ENCODE measurements at places on chromosomes 3 and 15. TPM values are rescaled to one million over a fixed set of nuclear protein-coding genes. Genes with fewer than 3 reads are reported as not detected.

The OXTR gene
- total RNA-seq, result 0.70 TPM

DNA sequence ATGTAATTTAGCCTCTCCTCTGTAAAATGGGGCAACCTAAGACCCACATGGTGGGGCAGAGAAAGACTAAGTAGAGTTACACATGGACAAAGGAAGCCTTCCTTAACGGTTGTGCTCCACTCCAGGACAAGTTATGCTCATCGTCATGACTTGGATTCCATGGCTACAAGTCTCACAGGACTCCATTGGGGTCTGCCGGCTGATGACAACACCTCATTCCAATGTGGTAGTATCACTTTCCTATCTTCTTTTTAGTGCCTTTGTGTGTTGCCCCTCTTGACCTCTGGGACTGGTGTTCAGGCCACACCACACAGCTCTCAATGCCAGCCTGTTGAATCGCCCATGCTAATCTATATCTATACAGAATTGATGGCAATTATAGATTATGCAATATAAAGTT is 181.3 kb upstream of the WNT5A start:
- DNase-seq, result no peak

The NME9 gene
- not detected for total RNA-seq

The SPATA12 gene
- not detected for total RNA-seq

- DNase-seq, result no peak
These were observed 463.6 kb upstream of the NR2F2 start for GRCh38 chr15:95866711-95867440.

GRCh38 chr3:44109771-44110361 is 131.8 kb upstream of the TOPAZ1 start:
- DNase-seq, result no peak

The OR4M2 gene
- not detected for total RNA-seq

The MAPKAPK3 gene
- 171 TPM for total RNA-seq

DNA sequence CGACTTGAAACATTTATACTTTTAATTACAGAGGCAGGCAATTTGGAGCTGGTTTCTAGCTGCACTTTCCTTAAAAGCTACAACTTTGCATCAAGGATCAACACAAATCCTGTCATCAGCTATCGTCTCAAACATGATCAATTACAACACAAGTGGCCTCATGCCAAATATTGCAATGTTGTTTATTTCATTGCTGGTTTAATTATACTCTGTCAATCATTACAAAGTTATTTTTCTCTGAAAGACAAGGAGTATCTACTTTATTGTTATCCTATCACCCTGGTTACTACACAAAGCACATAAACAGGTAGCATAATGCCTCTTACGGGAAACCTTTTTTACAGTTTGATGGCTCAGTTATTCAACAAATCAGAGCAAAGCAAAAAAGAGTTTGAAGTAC is 58.0 kb upstream of the FOXB1 start:
- no peak for DNase-seq

DNA sequence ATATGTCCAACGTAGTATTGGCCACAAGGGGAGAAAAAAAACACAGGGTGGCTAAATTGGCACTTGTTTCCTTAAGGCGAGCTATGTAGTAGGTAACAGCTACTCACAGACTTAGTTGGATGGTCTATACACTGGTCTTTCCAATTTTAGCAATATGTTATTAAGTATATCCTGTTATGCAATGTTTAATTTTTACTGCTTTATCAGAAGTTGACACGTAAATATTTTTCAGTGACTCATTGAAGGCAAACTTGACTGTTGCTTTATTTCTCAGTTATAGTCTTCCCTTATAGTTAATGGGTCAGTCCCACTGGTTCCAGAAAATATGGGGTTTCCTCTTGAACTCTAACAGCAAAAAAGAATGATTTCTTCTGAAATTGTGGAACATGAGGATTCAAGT is 46.5 kb downstream of the ADPGK start:
- DNase-seq, result no peak

GRCh38 chr3:156908398-156908797 is 82.2 kb downstream of the LEKR1 start:
- DNase-seq, result no peak

The TMIE gene
- total RNA-seq, result 0.42 TPM

DNA sequence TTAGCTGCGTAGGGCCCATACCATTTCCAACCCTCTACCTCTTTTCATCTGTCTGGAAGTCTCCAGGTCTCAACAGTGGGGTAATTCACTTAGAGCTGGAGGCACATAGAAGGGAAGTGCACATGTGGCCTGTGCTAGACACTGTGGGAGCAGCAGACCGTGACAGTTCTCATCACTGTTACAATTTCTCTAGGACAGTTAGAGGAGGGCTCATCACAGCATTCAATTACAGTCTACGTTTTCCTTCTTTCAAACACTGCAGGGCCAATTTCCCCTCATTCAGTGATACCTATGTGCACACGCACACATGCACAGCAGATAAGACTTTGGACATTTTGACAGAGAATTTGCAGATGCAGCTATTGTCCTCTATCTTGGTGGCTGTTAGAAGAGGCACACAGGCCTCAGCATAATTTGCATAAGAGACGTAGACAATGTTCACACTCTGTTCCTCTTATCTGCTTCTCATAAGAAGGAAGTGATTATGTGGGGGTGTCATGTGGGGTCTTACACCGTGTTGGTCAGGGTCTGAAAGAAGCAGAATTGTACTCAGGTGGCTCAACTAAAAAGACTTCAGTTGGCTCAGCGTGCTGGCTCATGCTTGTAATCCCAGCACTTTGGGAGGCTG is 12.6 kb upstream of the HRG start:
- no peak for DNase-seq

The ESYT3 gene
- 0.21 TPM for total RNA-seq

The TRIM71 gene
- total RNA-seq, result 0.10 TPM

The IL17RC gene
- total RNA-seq, result 0.36 TPM

DNA sequence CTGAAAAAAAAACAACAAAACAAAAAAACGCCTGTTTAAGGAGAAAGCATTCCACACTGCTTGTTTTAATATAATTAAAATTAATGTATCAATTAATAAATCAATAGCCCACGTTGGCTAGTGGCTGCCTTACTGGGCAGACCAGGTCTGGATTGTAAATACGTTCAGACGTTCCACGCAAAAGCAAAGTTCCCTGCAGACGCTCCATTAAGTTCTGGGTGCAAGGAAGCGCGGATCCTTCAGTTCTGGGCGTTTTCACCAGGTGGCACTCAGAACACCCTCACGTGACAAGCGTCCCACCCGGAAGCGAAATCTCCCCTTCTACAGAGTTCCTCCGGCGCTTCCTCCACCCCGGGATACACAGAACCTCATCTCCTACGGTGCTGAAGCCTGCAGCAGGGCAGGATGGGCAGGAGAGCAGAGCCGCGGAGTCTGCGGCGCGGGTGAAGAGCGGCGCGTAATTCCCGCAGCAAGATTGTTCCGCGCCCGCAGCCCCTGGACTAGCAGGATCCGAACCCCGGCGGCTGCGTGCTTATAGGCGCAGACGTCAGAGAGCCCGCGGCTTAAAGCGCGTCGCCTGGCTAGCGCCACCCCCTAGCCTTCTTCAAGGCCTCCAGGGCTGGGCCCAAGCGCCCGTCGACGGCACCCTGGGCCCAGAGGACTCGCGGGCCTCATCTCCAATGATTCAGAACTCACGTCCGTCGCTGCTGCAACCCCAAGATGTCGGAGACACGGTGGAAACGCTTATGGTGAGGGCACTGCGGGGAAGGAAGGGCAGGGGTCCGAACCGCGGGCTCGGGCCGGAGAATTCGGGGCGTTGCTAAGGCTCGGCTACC is at the start of gene SLC25A38:
Gene SLC25A38 (plus strand): TSS at position 326 of the 836 bp plus-strand sequence. CDS start 355 bp downstream, at position 681.
- peak; percentile 87 for DNase-seq

DNA sequence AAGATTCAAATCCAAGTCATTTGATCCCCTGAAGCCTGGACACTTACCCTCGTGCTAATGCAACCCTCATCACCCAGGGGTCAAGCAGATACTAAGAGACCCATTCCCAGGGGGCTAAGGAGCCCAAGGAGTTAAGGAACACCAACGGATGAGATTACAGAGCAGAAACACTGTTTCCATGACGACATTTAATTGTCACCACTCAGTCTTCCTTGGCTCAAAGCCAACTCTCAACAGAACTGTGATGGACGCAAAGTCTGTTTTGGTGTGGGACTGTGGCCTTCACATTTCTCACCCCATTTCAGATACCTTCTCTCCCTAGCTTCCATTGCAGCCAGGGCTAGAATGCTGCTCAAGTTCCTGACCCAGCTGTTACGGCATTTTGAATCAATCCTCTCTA is 383.5 kb upstream of the WNT5A start:
- no peak for DNase-seq

The SLC6A20 gene
- total RNA-seq, result not detected

The TIMP4 gene
- not detected for total RNA-seq

DNA sequence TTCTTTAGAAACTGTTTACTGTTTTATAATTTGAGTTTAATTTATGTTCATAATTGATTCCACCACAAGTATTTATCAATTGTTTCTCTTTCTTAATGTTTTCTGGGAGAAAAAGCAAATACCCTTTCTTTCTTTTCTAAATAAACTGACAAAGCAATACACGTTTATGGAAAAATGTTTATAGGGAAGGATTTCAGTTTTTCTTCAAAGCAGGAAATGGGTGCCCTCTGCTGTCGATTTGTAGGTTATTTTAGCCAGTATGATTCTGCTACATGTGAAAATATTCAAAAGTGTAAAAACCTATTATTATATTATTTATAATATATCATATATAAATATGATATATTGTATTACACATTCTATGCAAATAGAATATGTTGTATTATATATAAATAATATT is 921.0 kb upstream of the ROBO1 start:
- no peak for DNase-seq

The GOLGA8H gene
- not detected for total RNA-seq

The KCNAB1 gene
- not detected for total RNA-seq

The TM4SF4 gene
- total RNA-seq, result not detected

The ZCWPW2 gene
- total RNA-seq, result 0.19 TPM

DNA sequence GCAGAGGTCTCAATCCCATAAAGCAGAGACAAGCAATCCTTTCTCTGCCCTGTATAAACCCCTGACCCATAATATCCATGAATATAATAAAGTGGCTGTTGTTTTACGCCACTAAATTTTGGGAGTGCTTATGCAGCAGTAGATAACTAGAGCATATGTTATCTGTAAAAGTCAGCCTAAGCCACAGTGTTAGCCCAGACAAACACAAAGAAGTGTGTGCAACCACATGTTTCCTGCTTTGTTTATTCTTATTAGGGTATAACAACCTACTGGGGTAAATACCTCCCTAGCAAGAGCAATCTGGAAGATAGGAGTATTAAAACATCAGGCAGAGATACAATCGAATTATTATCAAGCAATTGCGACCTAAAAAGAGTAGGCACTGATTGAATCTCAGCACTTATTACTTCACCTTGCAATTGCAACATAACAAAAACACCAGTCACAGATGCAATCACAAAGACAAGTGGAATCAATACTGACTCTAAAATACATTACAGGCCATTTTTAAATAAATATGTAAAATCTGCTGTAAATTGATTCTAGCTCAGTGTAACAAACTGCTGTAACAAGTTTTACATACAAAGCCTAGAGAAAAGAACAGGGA is 94.6 kb upstream of the UBE2E2 start:
- no peak for DNase-seq

GRCh38 chr3:4517643-4518311 is 24.6 kb downstream of the ITPR1 start:
- DNase-seq, result no peak

- DNase-seq, result peak; percentile 22
These were observed 626 bp downstream of the SEC62 start for GRCh38 chr3:169966951-169967915.

DNA sequence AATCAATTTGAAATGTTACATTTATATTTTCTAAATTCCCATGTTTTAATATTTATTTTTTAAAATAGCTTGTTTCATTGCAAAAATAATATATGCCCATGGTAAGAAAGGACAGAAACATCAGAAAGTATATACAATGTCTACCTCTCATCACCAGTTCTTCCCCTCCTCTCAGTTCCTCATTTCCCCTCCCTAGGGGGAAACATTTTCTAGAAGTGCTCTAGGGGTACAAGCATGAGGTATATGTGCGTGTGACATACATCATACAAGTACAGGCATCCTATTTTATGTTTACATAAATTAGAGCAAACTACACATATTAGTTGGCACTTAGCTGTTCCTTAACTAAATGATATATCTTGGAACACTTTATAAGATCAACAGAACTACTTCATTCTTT is 189.3 kb upstream of the VEPH1 start:
- no peak for DNase-seq

DNA sequence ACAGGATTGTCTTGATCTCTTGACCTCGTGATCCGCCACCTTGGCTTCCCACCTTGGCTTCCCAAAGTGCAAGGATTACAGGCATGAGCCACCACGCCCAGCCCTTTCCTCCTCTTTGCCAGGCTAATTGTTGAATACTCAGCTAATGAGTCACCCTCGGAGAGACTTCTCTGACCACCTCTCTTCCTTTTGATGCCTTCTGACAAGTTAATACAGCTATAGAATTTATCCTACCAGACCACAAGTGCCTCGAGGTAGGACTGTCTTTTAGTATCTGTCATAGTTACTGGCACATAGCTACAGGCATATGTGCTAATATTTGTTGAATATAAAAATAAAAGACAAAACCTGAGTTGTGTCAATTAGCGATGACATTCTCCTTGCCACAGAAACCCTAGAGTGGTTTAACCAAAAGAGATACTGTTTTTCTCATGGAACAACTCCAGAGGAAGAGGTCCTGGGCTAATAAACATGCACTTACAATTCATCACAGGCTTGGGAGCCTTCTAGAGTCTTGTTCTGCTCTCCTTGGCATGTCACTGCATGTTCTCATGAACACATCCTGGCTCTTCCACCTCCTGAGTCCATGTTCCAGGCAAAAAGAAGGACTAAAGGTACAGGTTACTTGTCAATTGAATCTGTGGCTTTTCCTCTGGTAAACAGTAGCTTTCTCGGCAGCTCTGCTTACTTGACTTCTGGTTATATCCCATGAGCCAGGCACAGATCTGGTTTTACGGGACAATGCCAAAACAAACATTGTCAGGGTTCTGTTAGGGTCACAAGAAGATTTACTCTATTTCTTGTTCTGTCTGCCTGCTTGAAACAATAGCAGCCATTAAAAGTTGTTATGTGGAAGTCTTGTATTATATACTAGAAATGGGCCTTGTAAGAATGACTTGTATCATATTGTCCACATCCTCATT is 332.3 kb downstream of the THSD4 start:
- no peak for DNase-seq

- DNase-seq, result no peak
These were observed 13.2 kb downstream of the P2RY14 start for GRCh38 chr3:151265166-151265565.

The SEMA5B gene
- not detected for total RNA-seq

DNA sequence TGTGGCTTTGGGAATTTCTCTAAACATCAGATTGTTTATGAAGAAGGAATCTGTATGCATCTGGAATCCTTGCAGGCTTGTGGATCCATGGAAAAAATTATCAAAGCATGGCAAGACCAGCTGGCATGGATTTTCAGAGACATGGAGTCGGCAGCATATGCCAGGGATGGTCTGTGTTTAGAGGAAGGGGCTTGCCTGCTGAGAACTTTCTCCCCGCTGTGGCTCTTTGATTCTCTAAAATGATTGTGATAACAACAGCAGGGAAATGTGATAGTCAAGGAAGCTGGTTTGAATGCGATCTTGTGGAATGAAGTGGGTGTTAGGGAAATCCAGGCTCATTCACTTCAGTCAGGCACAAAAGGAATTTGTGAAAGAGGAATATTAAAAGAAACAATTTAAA is 245.7 kb upstream of the THRB start:
- DNase-seq, result no peak

GRCh38 chr15:78778422-78778821 is 32.8 kb downstream of the ADAMTS7 start:
- no peak for DNase-seq

GRCh38 chr3:66498687-66499621 is 1.9 kb downstream of the LRIG1 start:
- no peak for DNase-seq

GRCh38 chr3:160402221-160403027 is 3.0 kb downstream of the SMC4 start:
- no peak for DNase-seq
